ENCODE measurements at places on chromosomes 2 and 18. TPM values are rescaled to one million over a fixed set of nuclear protein-coding genes. Genes with fewer than 3 reads are reported as not detected.

The CKAP2L gene
- 4.0 TPM for total RNA-seq

The SP140L gene
- 23.4 TPM for total RNA-seq

The CPO gene
- not detected for total RNA-seq

The GPD2 gene
- total RNA-seq: 57.1 TPM

The TIGD1 gene
- 2.0 TPM for total RNA-seq
